ENCODE measurements at places on chromosomes 1 and 21. TPM values are rescaled to one million over a fixed set of nuclear protein-coding genes. Genes with fewer than 3 reads are reported as not detected.

- peak; percentile 30 for DNase-seq
Measured at GRCh38 chr1:231691618-231692259, 65.1 kb downstream of the DISC1 start.

DNA sequence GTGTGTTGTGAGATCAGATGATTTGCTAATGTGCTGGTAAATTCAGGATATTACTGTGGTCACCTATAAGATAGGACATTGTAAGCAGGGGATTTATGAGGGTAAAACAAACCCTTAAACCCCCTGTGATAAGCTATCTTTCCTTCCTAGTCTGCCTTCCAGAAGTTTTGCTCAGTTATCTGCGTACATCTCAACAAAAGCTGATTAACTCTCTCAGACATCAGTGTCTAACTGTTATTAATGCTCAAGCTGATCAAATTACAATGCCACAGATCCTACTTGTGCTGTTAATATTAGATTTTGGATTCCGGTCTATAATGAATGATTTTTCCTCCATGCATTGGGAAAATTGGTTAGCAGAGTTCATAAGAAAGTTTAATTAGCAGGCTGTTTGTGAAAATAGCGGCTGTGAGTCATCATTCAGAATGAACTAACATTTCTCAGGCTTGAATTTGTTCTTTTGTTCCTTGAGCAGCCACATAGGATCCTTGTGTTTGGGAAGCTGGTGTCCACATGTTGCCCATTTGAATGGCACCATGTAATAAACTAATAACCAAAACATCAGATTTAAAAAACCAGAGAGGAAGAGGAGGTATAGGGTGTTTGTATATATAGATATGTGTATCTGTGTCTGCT, 48.7 kb downstream of the ELAVL4 start:
- no peak for DNase-seq

Gene S100A9
- total RNA-seq, result not detected

Gene MIGA1
- total RNA-seq, result 16.8 TPM

Measured in fibroblast of villous mesenchyme (primary cell).